Motor neuron (in vitro differentiated cells): ENCODE measurements at places on chromosomes 13 and 19. TPM values are rescaled to one million over a fixed set of nuclear protein-coding genes. Genes with fewer than 3 reads are reported as not detected.

DNA sequence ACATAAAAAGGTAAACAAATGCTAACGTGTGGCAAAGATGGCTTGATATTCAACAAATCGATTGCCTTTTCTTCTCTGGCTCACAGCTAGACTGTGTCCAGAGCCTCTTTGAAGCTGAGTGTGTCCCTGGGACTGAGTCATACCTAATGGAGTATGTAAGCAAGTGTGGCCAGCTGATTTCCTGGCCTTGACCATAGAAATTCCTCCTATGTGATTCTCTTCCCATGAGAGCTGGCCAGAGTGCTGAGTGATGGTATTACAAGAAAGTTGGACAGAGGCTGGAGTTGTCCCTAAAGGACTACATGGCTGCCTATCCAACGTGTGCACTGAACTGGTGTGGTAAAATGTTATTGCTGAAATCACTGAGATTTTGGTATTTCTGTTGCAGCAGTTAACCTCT is 320.1 kb upstream of the SLC10A2 start:
- ATAC-seq = no peak

GRCh38 chr13:83372786-83373185 is 509.5 kb downstream of the SLITRK1 start:
- no peak for ATAC-seq

- no peak for ATAC-seq
Observed at GRCh38 chr19:15304140-15304705, 28.1 kb downstream of the BRD4 start.

SLC25A41 gene
- 0.31 and 0.73 TPM in 2 replicates for total RNA-seq

TYROBP gene
- 2.6 TPM in 1 of 2 replicates, not detected in the other for total RNA-seq
